ENCODE measurements at places on chromosomes 4 and X. TPM values are rescaled to one million over a fixed set of nuclear protein-coding genes. Genes with fewer than 3 reads are reported as not detected.

GRCh38 chr4:92112805-92113204, 191.0 kb upstream of the GRID2 start:
- H3K27ac ChIP-seq, result no peak overlapping the region
- no peaks in the 10 kb centered on the region for H3K36me3 ChIP-seq
- no peak for DNase-seq

Gene FATE1
- not detected for total RNA-seq

GRCh38 chrX:40485102-40485826, 95.5 kb upstream of the ATP6AP2 start:
- peaks cover 6% of the 10 kb centered on the region for H3K4me1 ChIP-seq
- no peak for DNase-seq
- peaks cover 35% of the 10 kb centered on the region for H3K27me3 ChIP-seq
- H3K27ac ChIP-seq, result no peak overlapping the region
- H3K4me3 ChIP-seq, result no peak overlapping the region

Gene RAI2
- total RNA-seq, result 1.5 TPM

Gene PPP4R3C
- total RNA-seq, result not detected

- no peaks in the 10 kb centered on the region for H3K36me3 ChIP-seq
- no peaks in the 10 kb centered on the region for H3K4me1 ChIP-seq
- no peak overlapping the region for H3K4me3 ChIP-seq
- H3K27ac ChIP-seq, result no peak overlapping the region
Measured at GRCh38 chr4:100288161-100288560, 97.9 kb upstream of the DDIT4L start.

GRCh38 chrX:16711893-16712547, 449 bp downstream of the CTPS2 start:
- peak; percentile 6 for DNase-seq
- no peak overlapping the region for H3K27ac ChIP-seq
- peaks cover 22% of the 10 kb centered on the region for H3K27me3 ChIP-seq
- peaks cover 2% of the 10 kb centered on the region for H3K36me3 ChIP-seq

DNA sequence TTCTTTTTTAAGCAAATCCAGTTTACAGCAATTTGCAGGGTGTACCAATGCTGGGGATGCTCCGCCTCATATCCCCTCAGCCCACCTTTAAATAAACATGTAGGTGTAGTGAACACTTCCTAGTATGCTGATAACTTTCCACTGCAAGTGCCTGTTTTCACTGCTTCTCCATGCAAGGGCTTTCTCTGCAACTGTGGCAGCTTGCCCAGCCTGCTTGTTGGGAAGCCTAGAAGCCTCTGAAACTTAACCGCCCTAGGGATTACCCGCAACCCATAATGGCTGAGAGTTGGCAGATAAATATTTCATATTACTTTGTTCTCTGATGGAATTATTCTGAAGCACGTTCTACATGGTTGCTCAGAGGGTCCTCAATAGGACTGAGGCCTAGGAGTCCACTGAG, 253.7 kb upstream of the DDX53 start:
- no peak overlapping the region for H3K4me3 ChIP-seq
- H3K4me1 ChIP-seq, result no peaks in the 10 kb centered on the region
- DNase-seq, result no peak
- no peaks in the 10 kb centered on the region for H3K27me3 ChIP-seq
- H3K27ac ChIP-seq, result no peak overlapping the region
- H3K36me3 ChIP-seq, result no peaks in the 10 kb centered on the region

Gene POF1B
- total RNA-seq, result 0.12 TPM

DNA sequence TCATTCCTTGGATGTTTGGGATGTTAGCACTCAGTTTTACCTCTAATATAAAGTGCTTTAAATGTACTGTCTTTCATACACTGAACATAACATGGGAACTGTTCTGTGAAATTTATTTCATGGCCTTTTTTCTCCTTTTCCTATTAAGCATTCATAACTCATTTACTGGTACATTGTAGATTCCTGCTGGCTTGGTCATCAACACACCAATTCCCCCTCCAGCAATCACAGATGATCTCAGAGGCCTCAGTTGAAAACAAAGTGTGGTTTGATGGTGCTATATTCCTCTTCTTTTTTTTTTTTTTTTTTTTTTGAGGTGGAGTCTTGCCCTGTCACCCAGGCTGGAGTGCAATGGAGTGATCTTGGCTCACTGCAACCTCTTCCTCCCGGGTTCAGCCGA, 61.9 kb upstream of the FAM47B start:
- H3K36me3 ChIP-seq, result no peaks in the 10 kb centered on the region
- no peak overlapping the region for H3K27ac ChIP-seq
- DNase-seq, result no peak
- H3K4me1 ChIP-seq, result no peaks in the 10 kb centered on the region

DNA sequence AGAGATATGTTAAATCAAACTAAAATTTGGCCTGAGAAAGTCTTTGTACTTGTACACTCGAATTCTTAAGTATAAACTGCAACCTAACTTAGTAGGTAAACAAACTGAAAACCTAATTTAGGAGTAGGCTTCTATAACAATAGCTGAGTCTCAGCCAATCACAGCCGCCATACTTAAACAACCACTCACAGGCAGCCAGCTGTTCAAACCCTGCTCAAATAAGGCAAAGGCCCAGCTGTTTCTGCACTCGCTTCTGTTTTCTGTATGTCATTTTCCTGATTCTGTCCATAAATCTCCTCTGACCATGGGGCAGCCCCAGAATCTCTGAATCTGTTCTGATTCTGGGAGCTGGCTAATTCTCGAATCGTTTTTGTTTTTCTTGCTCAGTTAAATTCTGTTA, 7.8 kb upstream of the PLS3 start:
- peaks cover 33% of the 10 kb centered on the region for H3K27me3 ChIP-seq
- H3K27ac ChIP-seq, result no peak overlapping the region
- H3K4me3 ChIP-seq, result no peak overlapping the region
- no peak for DNase-seq

GRCh38 chrX:19772096-19772821, 115.1 kb downstream of the SH3KBP1 start:
- H3K4me3 ChIP-seq, result peak overlapping the region; percentile 74
- DNase-seq, result no peak
- H3K27ac ChIP-seq, result peak overlapping the region; percentile 79
- H3K4me1 ChIP-seq, result peaks cover 81% of the 10 kb centered on the region
- peaks cover 3% of the 10 kb centered on the region for H3K36me3 ChIP-seq
- H3K27me3 ChIP-seq, result no peaks in the 10 kb centered on the region

GRCh38 chrX:153477364-153477857, 7.0 kb upstream of the HAUS7 start:
- H3K27ac ChIP-seq, result no peak overlapping the region
- no peak for DNase-seq
- H3K27me3 ChIP-seq, result peaks cover 6% of the 10 kb centered on the region
- no peaks in the 10 kb centered on the region for H3K4me1 ChIP-seq
- H3K36me3 ChIP-seq, result no peaks in the 10 kb centered on the region
- no peak overlapping the region for H3K4me3 ChIP-seq

DNA sequence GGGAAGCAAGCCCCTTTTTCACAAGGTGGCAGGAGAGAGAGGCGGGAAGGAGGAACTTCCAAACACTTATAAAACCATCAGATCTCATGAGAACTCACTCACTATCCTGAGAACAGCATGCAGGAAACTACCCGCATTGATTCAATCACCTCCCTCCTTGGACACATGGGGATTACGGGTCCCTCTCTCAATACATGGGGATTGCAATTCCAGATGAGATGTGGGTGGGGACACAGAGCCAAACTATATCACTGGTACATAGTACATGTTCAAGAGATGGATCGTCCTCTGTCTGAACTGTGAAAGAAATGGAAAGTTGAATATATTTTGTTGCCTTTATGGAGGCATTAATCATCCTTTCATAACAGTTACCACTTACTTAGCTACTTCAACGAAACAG, 12.8 kb downstream of the EREG start:
- H3K27me3 ChIP-seq, result no peaks in the 10 kb centered on the region
- H3K27ac ChIP-seq, result no peak overlapping the region
- H3K4me1 ChIP-seq, result no peaks in the 10 kb centered on the region
- H3K36me3 ChIP-seq, result no peaks in the 10 kb centered on the region

DNA sequence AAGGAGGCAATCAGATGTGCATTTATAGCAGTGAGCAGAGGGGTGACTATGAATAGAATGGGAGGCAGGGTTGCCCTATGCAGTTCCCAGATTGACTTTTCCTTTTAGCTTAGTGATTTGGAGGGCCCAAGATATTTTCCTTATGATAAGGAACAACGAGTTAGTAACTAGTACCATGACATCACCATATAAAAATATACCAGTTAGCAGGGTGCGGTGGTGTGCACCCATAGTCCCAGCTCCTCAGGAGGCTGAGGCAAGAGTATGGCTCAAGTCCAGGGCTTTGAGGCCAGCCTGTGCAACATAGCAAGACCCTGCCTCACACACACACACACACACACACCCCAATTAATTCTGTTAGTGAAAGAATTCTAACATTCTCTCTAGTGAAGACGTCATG, 53.0 kb downstream of the IL13RA2 start:
- H3K36me3 ChIP-seq, result no peaks in the 10 kb centered on the region
- no peak for DNase-seq
- H3K4me1 ChIP-seq, result no peaks in the 10 kb centered on the region
- peaks cover 17% of the 10 kb centered on the region for H3K27me3 ChIP-seq
- no peak overlapping the region for H3K27ac ChIP-seq
- no peak overlapping the region for H3K4me3 ChIP-seq

DNA sequence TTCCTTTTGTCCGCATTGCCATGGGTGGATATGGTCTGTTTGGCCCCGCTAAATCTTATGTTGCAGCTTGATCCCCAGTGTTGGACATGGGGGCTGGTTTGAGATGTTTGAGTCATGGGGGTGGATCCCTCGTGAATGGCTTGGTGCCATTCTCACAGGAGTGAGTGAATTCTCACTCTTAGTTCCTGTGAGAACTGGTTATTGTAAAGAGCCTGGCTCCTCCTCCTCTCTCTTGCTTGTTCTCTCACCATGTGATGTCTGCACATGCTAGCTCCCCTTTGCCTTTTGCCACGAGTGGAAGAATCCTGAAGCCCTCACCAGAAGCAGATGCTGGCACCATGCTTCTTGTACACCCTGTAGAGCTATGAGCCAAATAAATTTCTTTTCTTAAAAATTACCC, 22.6 kb upstream of the STBD1 start:
- H3K4me3 ChIP-seq, result no peak overlapping the region
- H3K27me3 ChIP-seq, result peaks cover 22% of the 10 kb centered on the region
- peaks cover 5% of the 10 kb centered on the region for H3K36me3 ChIP-seq
- no peak overlapping the region for H3K27ac ChIP-seq
- DNase-seq, result no peak
